Activated CD4-positive, alpha-beta T cell treated with anti-CD3 and anti-CD28 coated beads for 36 hours (primary cell): ENCODE measurements at places on chromosomes 11 and 22. TPM values are rescaled to one million over a fixed set of nuclear protein-coding genes. Genes with fewer than 3 reads are reported as not detected.

GRCh38 chr11:69193629-69194028 is 37.9 kb downstream of the SMIM38 start:
- H3K4me3 ChIP-seq = no peak overlapping the region
- H3K27ac ChIP-seq = no peak overlapping the region
- H3K27me3 ChIP-seq = peaks cover 2% of the 10 kb centered on the region
- no peaks in the 10 kb centered on the region for H3K36me3 ChIP-seq
- H3K4me1 ChIP-seq = peaks cover 4% of the 10 kb centered on the region

- H3K27ac ChIP-seq = no peak overlapping the region
- H3K36me3 ChIP-seq = no peaks in the 10 kb centered on the region
- DNase-seq = no peak
- H3K27me3 ChIP-seq = no peaks in the 10 kb centered on the region
These were observed 35.4 kb downstream of the SDHD start for GRCh38 chr11:112121981-112122615.

- no peak overlapping the region for H3K27ac ChIP-seq
- no peaks in the 10 kb centered on the region for H3K36me3 ChIP-seq
- no peak overlapping the region for H3K4me3 ChIP-seq
- no peaks in the 10 kb centered on the region for H3K4me1 ChIP-seq
- DNase-seq = no peak
These were observed 242.7 kb downstream of the MN1 start for GRCh38 chr22:27558658-27559371.

DNA sequence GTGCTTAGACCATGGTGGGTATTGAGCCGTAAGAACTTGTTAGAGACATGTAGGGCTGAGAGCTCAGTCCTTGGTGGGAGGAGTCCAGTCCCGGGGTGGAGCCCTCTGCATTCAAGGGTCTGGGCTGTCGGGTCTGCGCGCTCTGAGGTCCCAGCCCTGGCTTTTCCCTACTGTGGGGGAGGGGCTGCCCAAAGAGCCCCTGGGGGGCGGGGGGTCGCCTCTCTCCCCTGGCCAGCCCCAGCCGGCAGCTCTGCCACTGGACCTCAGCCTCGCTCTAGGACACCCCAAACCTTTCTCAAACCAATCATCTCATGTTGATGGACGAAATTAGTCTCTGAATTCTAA is 1006.4 kb downstream of the BRD1 start:
- DNase-seq = no peak
- H3K27me3 ChIP-seq = peaks cover 9% of the 10 kb centered on the region
- H3K36me3 ChIP-seq = no peaks in the 10 kb centered on the region
- H3K4me3 ChIP-seq = no peak overlapping the region

DNA sequence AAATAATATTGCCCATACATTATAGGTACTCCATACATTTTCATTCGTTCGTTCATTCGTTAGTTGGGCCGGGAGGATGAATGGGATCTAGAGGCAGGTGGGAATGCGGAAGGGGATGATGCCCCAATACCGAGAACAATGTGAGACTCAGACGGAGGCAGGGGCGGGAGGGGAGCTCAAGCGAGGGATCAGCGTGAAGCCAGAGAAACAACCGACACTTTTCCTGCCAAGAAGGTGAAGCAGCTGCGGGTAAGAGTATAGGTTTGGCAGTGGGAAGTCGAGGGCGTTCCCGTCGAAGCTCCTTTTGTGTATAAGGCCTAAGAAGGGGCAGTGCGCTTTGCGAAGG is 1.1 kb upstream of the ARHGEF17 start:
- H3K4me3 ChIP-seq = peak overlapping the region; percentile 80
- DNase-seq = no peak
- no peak overlapping the region for H3K27ac ChIP-seq
- H3K4me1 ChIP-seq = peaks cover 5% of the 10 kb centered on the region
- peaks cover 20% of the 10 kb centered on the region for H3K27me3 ChIP-seq
- H3K36me3 ChIP-seq = no peaks in the 10 kb centered on the region

MYBPC3 gene
- total RNA-seq = not detected
